ENCODE measurements at places on chromosomes 5 and 9. TPM values are rescaled to one million over a fixed set of nuclear protein-coding genes. Genes with fewer than 3 reads are reported as not detected.

Gene FOXE1
- not detected for total RNA-seq

Gene SPATA31C1
- not detected for total RNA-seq

Gene SPATA31D4
- not detected for total RNA-seq

- no peak for DNase-seq
Measured at GRCh38 chr9:112764344-112764743, 13.8 kb downstream of the SNX30 start.

- DNase-seq = no peak
Measured at GRCh38 chr5:81308836-81309235, 7.4 kb downstream of the ZCCHC9 start.
